NCI-H446 (cell line): ENCODE measurements at places on chromosomes 16 and 17.

DNA sequence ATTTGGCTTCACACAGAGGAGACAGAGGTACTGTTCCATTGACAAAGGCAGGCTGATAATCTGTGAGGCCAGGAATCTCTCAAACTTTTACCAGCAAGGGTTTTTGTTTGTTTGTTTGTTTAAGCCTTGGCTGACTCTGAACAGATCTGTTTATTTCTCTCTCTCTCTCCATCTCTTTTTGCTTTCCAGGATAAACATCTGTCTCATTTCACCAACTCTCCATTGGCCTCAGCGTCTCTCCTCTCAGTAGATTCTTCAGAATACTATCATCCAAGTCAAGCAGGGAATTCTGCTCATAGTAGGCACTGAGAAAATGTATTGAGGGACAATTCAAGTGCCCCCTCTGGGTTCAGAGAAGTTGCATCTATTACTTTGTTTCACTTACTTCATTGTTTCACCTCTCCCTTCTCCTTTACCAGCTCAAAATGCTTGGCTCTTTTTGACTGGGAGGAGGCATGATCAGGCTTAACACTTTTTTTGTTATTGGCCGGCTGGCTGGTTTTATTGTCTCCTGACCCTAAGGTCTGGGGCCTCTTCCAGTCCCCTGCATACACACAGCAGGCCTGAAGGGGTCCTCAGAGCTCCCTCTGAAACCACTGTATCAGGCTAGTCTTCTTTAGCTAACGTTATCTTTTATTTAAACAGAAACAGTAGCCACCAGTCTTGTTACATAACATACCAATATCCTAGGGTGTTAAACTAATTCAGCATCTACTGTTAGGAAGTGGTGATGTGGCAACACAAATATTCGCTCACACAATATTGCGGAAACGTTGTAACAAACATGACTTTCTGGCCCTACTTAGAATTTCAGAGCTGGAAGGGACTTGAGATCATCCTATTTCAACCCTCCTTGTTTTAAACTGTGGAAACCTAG, 2.0 kb upstream of the YPEL2 start:
- DNase-seq: peak; percentile 37

GRCh38 chr16:24118126-24118821, 137.9 kb upstream of the CACNG3 start:
- DNase-seq: no peak

- no peak for DNase-seq
Observed at GRCh38 chr17:17548044-17548443, 43.5 kb downstream of the PEMT start.

- no peak for DNase-seq
Observed at GRCh38 chr16:60110531-60110930, 1376.4 kb upstream of the GOT2 start.

DNA sequence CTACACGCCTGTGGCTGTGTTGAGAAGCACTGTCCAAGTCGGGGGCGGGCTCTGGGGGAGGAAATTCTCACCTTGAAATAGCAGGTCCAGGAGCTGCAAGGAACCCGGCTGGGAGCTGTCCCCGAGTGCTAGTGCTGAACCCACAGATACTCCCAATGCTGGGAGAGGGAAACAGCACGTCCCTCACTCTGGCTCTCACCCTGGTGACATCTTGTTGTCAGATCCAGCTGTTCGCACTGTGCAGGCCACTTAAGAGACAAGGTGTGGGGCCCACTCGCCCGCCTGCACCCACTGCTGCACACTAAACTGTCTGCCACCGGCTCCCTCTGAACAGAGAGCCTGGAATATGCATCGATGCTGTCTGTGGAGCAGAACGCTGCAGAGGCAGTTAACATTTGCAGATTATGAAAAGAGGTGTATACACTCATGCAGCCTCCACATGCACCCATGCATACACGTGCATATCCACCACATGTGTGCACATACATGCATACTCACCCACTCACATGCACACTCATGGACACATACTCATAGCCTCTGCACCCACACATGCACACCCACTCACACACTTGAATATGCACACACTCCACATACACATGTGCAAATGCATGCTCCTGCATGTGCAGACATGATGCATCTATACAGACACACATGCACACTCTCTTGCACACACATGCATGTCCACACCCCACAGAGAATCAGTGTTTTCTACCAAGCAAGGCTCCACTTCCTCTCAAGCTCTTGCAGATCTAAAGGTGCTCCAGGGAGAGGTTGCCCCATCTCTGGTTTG, 42.0 kb downstream of the MGAT5B start:
- DNase-seq: no peak

DNA sequence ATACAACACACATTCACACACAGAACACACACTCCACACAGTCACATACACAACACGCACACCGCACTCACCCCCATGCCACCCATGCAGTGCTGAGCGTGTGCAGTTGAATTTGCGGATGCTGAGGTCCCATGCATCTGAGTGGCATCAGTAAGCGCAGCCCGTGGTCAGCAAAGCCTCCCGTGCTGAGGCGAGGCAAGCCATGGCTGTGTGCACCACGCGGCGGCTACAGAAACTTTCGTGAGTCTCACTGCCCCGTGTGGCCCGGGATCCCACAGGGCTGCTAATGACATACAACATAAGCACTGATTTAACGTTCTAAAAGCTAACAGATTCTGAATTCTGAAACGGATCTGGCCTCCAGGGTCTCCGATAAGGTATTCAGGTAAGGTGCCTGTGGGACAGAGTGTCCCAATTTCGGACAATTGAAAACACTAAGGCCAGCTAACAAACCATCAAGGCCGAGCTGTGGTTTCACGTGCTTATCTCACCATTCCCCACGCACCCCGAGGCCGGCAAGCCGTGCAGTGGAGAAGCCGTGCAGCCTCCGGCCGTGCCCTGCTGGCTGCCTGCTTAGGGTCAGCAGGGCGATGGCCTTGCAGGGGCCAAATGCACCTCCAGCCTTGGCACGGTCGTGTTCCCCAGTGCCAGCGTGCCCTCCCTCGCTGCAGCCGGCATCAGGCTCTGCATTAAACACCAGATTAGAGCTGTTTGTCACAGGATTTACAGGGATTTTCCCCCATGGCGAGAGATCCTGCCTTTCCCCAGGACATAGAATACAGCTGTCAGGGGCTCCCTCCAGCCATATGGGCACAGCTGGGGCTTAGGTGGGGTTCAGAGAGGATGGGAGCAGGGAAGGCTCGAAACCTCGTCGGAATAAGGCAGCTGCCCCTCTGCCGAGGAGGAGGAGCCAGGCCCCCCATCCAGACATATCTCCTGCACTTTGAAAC, 191.7 kb downstream of the C16orf95 start:
- DNase-seq: no peak

DNA sequence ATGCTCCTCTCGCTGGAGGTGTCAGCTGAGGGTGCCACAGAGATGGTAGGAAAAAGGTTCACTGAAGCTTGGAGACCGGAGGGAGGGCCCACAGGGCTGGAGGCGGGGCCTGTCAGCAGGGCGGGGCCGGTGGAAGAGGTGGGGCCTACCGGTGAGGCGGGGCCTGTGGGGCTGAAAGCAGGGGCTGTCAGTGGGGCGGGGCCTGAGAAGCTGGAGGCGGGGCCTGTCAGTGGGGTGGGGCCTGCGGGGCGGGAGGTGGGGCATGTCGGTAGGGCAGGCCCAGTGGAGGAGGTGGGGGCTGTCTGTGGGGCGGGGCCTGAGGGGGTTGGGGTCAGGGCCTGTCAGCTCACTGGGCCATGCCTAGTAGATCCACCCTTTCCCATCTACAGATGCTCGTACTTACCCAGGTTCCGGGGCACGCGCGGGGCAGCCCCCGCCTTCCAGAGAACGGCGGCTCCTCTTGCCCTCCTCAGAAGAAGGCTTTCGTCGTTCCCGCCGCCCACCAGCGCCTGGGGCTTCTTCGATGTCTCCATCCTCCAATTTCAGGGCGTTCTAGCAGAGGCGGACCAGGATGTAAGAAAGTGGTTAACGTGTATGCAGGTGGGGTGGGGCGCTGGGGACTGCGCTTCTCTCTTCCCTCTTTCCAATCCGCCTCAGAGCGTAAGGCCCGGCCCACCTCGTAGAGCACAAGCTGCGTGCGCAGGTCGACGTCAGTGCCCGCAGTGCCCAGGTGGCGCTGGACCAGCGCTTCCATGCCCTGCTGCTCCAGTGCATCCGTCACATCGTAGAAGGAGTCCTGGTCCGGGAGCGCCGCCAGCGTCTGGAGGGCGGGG, 9.8 kb downstream of the TMEM208 start:
- DNase-seq: no peak
